ENCODE measurements at places on chromosomes 1 and 21.

DNA sequence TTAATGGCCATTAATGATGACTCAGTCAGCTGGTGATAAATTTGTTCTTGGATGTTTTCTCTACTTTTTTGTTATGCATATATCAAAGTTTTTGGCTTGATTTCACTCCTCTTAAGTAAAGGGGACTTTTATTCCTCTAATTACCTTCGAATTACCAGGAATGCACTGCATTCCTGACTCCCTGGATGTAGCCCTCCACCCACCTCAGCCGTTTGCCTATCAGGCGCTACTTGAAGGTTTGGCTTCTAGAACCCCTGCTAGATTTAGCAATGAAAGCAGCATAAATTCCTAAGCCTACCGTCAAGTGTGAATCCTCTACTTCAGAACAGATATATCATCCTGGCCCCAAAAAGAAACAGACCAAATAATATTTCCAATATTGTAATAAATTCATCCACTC, 387.8 kb upstream of the ADGRL2 start:
- DNase-seq = no peak

DNA sequence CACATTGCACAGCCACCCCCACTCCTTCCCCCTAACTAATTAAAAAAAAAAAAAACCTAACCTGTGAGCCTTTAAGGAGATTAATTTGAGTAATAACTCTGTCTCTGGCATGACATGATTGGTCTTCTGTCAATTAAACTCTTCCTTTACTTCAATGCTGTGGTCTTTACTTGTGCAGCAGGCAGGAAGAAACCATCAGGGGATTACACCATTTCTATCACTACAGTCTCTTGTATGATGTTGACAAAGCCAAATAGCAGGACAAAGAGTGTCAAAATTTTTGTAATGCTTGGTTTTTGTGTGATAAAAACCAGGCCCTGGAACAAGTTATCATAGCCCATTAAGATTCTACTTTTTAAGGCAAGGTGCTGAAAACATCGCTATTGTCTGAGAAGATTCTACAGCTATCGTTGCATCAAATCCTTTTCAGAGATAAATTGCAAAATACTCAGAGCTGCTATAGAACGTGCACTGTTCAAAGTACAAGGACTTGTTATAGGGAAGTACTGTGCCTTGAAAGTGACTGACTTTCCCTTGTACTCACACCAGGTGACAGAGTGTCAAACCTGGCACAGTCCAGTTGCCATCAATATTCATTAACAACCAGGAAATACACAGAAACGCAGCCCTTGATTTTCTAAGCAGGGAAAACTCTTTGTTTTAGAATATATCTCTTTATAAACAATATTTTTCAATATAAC, 37.7 kb downstream of the LHX9 start:
- no peak for DNase-seq

GRCh38 chr1:189496768-189497167, 980.9 kb downstream of the BRINP3 start:
- DNase-seq = no peak

DNA sequence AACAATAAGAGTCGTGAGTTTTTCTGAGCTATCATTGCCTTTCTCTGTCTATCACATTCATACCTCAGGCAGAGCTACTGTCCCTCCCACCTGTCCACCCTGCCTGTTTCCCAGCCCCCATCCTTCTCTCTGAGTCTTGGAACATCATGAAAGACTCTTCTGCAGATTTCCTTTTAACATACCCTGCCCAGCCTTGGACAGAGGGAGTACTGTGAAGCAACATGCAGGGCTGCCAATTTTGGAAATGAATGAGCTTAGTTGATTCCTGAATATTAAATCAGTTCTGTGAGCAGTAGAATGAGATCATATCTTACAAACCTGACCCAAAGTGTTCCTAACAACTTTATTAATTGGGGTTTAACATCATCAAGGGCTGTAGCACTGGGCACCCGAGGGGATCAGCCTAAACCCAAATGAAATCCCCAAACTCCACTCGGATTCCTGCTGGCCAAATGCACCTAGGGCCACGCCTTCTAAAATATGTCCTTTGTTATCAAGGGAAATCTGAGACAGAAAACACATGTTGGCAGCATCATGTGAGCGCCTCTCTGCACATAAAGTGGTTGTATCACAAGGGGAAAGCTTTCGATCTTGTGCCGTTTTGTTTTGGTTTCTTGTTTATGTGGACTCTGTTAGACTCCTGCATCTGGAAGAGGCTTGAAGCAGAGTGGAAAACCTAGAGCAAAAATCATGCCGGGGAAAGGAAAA, 357.6 kb downstream of the KIF26B start:
- peak; percentile 54 for DNase-seq

- DNase-seq = no peak
Observed at GRCh38 chr21:37904856-37905255, 11.4 kb downstream of the KCNJ6 start.

DNA sequence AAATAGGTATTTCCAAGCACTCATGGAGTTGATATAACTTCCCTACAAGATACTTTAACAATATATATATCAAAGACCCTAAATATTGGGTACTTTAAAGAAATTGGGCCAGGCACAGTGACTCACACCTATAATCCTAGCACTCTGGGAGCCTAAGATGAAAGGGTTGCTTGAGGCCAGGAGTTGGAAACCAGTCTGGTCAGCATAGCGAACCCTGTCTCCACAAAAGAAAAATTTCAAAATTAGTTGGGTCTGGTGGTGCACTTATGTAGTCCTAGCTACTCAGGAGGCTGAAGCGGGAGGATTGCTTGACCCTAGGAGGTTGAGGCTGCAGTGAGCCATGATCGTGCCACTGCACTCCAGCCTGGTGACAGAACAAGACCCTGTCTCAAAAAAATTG, 393.9 kb upstream of the DEPDC1 start:
- DNase-seq = no peak

GRCh38 chr1:174040387-174040786, 18.2 kb upstream of the RC3H1 start:
- DNase-seq = peak; percentile 59

DNA sequence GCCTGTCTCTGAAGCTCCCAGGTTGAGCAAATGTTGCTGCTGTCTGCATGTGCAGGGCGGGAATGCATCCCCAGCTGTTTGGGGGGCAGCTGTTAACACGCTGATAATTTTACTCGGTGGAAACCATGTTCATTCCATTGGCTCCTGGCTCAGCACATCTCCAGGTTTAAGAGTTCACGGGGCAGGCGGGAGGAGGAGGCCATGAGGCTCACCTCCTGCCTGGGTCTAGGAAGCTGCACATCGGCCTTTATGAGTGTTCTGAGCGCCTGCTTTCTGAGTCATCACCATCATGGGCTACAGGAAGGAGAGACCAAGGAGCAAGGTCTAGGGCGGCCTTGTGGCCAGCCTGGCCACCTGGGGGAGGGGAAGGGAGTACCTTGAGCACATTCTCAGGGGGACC, 29.7 kb downstream of the AJAP1 start:
- DNase-seq = no peak

DNA sequence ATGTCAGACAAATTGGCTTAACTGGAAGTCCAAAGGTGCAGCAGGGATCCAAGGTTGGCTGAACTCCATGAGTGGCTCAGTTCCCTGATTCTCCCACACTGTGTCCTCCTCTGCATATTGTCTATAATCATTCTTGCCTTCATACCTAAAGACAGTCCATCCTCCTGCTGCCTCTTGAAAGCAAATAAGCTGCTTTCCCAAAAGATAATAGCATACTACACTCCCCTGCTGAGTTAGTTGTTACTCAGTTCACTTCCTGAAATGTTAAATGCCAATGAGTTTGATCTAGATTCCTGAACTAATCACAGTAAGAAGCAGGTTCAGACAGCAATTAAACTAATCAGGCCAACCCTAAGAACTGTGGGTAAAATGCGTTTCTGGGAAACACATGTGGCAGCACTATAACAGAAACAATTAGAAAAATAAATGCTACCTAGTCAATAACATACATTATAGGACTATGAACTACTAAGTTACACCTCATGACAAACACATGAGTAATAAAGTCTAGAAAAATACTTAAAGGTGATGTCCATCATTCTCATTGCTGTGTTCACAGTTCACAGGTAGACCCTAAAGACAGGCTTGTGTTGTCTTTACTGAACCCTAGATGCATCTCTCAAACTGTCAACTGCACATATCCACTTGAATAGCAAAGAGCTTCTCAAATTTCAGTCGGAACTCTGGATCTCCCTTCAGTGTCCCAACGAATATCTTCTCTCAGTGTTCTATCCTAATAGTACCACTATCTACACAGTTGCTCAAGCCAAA, 50.8 kb upstream of the BOLA1 start:
- no peak for DNase-seq

GRCh38 chr1:156379420-156380165, 10.6 kb downstream of the RHBG start:
- DNase-seq = no peak

- no peak for DNase-seq
Observed at GRCh38 chr1:180397175-180397574, 105.2 kb downstream of the ACBD6 start.

DNA sequence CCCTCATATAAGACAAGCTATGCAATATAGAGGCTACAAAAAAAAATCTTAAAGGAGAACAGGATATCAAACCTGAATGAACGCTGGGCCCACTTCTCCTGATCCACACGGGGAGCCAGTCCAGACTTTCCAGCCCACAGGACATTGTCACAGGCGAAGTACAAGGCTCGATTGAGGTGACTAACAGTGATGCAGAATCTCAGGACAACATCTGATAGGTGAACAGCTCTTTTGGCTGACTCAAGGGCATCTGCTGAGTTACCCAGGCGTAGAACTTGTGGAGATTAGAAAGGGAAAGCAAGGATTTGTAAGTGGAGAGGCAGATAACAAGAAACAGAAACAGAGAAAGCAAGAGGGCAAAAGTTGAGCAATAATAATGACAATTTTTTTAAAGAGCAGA, 1.8 kb downstream of the PEX11B start:
- no peak for DNase-seq

- no peak for DNase-seq
Observed at GRCh38 chr21:36847189-36847588, 119.3 kb downstream of the HLCS start.

DNA sequence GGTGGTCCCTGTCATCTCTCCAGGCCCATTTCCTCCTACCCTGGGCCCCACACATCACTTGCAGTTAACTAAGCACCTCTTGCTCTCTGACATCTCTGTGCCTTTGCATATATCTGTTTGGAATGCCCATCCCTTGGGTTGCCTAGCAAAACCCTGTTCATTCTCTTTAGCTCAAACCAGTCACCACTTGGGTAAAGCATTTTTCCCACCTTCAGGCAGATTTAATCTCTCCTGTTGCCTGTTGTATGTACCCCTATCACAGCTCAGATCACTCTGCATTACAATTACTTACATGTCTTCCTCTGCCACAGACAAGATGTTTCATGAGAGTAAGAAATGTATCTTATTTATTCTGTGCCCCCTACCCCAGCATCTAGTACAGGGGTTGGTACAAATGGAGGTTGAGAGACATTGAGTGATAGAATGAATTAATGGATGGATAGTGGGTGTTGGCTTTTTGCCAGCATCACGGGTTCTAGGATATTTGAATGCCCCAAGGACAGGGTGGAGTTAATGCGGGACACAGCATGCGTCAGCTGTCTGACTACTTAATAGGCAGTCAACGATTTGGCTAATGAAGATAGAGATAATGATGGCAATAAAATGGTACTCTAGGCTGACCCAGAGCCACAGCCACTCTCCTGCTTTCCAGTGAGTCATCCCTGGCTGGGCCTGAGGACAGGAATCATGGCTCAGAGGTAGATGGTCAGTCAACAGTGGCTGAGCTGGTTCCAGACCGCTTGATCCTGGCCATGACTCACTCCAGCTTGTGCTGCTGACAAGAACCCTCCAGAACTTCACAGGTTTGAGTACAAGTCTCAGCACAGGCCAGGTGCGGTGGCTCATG, 6.5 kb downstream of the NR0B2 start:
- DNase-seq = no peak

DNA sequence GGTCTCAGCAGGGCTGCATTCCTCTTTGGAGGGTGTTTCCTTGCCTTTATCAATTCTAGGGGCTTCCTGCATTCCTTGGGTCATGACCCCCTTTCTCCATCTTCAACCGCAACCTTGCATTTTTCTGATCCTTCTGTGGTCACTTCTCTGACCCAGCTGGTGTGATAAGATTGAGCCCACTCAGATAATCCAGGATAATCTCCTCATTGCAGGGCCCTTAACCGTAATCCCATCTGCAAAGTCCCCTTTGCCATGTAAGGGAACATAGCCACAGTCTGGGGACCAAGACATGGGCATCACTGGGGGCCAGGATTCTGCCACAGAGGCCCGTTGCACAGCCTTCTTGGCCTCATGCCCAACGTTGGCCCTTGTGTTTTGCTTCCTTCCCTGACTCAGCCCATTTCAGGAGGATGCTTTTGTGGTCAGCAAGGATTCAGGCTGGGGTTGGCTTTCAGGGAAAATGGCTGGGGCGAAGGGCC, 35.0 kb upstream of the IL19 start:
- no peak for DNase-seq

GRCh38 chr1:243751506-243751905, 98.5 kb downstream of the AKT3 start:
- no peak for DNase-seq

DNA sequence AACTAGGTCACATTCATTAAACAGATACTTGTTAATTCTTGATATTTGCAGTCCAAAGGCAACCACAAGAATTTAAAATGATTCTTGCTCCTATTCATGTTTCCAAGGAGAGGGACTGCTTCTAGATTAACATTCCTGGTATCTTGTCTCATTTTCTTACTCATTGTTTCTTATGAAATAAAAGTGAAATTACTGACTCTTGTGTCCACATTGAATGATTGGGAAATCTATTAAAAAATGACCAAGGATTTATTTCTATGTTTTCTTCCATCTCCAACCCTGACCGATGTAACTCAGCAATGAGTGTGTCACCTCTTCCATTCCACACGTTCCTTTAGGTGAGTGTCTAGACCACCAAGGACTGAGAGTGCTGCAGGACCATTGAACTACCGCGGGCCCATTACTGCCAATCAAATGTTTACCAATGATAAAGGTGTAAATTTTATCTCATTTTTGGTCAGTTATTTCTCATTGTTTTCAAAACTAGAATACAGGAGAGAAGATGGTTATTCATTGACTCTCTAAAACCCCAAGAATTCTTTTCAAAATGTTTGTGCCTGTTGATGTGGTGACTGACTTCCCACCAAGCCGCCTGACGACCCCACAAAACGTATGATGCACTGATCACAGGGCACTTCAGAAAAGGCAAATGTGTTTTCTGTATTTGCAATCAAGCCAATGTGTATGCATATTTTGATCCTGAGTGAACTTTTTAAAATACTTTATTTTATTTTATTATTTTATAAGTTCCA, 414.6 kb upstream of the PTBP2 start:
- no peak for DNase-seq

GRCh38 chr1:246631426-246631825, 65.2 kb downstream of the CNST start:
- no peak for DNase-seq

- DNase-seq = no peak
Observed at GRCh38 chr1:106700211-106700610, 356.3 kb upstream of the PRMT6 start.

- DNase-seq = no peak
Observed at GRCh38 chr1:119721896-119722295, 10.2 kb downstream of the PHGDH start.

DNA sequence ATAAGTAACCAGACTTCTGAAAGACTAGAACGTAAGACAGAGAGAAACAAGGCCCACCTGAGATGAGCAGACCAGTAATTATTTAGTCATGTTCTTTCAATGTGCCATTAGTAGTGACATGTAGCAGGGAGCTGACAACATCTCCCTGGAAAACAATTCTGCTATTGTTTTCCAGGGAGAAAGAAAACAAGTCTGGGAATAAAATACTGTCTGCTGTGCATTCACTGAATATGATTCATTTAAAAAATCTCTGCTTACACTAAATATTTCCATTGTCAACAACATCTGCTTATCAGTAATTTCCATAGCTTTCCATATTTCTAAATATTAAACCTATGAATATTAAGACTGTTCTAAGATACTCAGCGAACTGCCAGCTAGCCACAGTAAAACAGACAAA, 80.0 kb downstream of the VCAM1 start:
- DNase-seq = no peak

Data from NCI-H1436 (cell line).